ENCODE measurements at places on chromosomes 2 and 18.

DNA sequence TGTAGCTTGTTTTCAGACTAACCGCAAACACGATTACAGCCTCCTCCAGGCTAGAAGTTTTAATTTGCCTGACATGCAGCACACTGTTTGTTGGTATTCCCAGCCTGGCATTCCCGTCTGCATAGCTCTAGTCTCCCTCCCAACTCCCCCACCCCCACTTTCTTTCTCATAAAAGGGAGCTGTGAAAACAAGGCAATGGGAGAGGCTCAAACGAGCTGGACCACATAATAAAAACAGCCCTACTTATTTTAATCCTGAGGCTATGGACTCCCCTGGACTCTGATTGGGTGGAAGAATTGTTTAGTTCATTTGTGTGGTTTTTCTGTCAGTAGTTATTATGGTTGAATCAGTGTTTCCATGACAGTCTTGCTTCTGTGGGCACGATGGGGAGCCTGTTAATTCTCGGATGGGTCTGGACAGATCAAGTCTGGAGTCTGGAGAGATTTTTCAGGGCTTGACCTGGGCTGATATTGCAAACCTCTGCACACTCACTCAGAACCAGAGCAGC lies 1.2 kb downstream of the STON1 start:
- no peak for DNase-seq
- peak overlapping the region; percentile 82 for H3K27ac ChIP-seq
- H3K27me3 ChIP-seq: no peaks in the 10 kb centered on the region
- peak overlapping the region; percentile 66 for H3K4me3 ChIP-seq
- peaks cover 33% of the 10 kb centered on the region for H3K4me1 ChIP-seq
- no peaks in the 10 kb centered on the region for H3K36me3 ChIP-seq

GRCh38 chr2:181054256-181054655 lies 73.9 kb downstream of the UBE2E3 start:
- H3K4me1 ChIP-seq: no peaks in the 10 kb centered on the region
- no peaks in the 10 kb centered on the region for H3K36me3 ChIP-seq
- DNase-seq: no peak
- H3K27ac ChIP-seq: no peak overlapping the region

- H3K27me3 ChIP-seq: no peaks in the 10 kb centered on the region
- no peak overlapping the region for H3K4me3 ChIP-seq
- no peaks in the 10 kb centered on the region for H3K36me3 ChIP-seq
- no peak for DNase-seq
- H3K4me1 ChIP-seq: no peaks in the 10 kb centered on the region
Observed at GRCh38 chr2:188762151-188762550, 212.0 kb upstream of the COL3A1 start.

DNA sequence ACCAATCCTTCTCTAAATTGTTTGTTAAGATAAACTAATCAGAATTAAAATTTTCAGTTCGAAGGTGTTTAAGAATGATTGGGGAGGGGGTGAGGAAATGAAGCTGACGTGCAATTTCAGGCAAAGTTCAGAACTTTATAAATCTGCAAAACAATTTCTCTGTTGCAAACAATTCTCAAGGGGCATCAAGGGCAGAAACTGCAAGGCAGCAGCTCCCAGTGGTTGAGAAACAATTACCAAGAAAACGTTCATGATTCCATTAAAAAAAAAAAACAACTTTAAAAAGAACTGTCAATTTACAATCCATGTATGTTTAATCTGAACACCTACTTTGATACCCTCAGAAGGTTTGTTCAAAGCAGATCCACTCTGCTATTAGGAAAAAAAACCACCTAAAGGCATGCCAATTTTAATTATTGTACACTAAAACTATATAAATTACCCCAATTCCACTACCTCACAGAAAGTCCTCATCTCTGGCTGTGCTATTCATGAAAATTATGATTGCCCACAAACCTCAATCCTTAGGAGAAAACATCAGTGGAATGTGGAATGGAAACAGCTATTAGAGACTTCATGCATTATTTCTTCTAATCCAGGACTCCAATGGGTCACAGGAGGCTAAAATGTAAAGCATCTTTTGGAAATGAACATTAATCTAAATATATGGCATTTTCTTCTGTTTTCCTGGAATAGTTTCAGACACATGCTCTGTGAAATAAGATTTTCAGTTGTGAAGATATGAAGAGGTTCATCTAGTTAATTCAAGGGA lies 119.9 kb upstream of the ACVR1C start:
- no peak overlapping the region for H3K27ac ChIP-seq
- DNase-seq: no peak
- H3K36me3 ChIP-seq: peaks cover 13% of the 10 kb centered on the region
- no peak overlapping the region for H3K4me3 ChIP-seq

GRCh38 chr18:1075322-1075721 lies 170.7 kb downstream of the ADCYAP1 start:
- H3K27ac ChIP-seq: no peak overlapping the region
- no peak overlapping the region for H3K4me3 ChIP-seq
- DNase-seq: no peak
- H3K36me3 ChIP-seq: no peaks in the 10 kb centered on the region
- H3K27me3 ChIP-seq: no peaks in the 10 kb centered on the region

DNA sequence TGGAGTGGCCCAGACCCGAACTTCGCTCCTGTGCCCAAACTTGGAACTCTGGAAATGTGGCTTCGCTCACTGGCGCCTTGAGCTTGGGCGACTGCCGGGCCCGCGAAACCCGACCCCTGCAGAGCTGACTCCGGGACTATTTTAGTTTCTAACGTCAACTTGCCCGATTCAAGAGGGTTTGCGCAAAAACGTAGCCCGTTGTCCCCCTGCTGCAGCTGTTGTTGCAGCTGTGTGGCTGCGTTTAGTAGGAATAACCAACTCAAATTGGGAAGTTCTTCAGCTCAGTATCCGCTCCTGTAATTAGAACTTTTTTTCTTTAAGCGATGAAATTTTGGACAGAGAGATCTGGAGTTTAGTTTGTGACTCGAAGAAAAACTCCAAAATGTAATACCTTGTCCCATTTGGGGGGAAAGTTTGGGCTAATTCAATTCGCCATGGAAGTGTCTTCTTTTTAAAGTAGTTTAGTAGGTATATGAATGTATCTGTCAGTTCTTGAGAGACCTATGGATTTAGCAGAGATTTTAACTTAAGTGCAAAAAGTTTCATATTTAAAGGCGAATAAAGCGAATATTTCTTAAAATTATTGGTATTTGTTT lies 559 bp downstream of the MYL12A start:
- DNase-seq: no peak
- peak overlapping the region; percentile 98 for H3K4me3 ChIP-seq
- no peaks in the 10 kb centered on the region for H3K27me3 ChIP-seq
- peak overlapping the region; percentile 93 for H3K27ac ChIP-seq

- no peaks in the 10 kb centered on the region for H3K27me3 ChIP-seq
- no peak for DNase-seq
- H3K4me1 ChIP-seq: no peaks in the 10 kb centered on the region
- no peak overlapping the region for H3K27ac ChIP-seq
- peaks cover 54% of the 10 kb centered on the region for H3K36me3 ChIP-seq
Observed at GRCh38 chr2:119248311-119248710, 24.7 kb downstream of the STEAP3 start.

DNA sequence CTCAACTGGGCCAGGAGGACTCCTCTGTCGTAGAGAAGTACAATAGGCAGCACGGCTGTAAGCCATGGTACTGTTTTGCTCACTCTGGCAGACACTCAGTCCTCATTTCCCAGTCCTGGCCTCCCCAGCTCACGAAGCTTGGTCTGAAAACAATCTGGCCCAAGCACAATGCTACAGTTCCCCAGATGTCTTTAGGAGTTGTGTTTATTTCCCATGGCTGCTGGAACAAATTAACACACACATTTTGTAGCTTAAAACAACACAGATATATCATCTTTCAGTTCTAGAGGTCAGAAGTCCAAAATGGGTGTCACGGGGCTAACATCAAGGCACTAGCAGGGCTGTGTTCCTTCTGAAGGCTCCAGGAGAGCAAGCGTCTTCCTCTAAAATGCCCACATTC lies 13.0 kb downstream of the FABP1 start:
- no peak overlapping the region for H3K27ac ChIP-seq
- H3K27me3 ChIP-seq: no peaks in the 10 kb centered on the region
- no peak for DNase-seq
- no peaks in the 10 kb centered on the region for H3K4me1 ChIP-seq
- H3K4me3 ChIP-seq: no peak overlapping the region

DNA sequence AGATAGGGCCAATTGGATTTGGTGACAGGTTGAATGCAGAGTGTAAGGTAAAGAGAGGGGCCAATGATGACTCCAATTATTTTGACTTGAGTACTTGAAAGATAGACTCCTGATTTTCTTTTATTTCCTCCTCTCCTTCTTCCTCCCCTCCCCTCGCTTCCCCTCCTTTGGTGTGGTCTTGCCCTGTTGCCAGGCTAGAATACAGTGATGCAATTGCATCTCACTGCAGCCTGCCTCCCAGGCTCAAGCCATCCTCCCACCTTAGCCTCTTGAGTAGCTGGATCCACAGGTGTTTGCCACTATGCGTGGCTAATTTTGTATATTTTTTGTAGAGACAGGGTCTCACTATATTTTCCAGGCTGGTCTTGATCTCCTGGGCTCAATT lies 2.3 kb downstream of the DGUOK start:
- no peaks in the 10 kb centered on the region for H3K27me3 ChIP-seq
- no peak overlapping the region for H3K27ac ChIP-seq
- no peak for DNase-seq
- H3K4me3 ChIP-seq: no peak overlapping the region
- H3K36me3 ChIP-seq: no peaks in the 10 kb centered on the region

DNA sequence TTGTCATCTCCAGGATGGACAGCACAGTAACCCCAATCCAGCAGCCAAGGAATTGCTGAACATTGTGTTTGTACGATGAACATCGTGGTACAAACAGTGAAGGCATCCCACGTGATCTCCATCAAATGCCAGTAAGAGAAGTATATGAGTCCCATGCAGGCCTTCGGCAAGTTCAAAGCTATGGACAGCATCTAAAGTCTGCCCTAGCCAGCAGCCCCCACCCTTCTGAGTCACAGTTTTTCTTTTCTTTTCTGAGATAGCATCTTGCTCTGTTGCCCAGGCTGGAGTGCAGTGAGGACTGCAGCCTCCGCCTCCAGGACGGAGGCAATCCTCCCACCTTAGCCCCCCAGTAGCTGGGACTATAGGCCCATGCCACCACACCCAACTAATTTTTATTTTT lies 71.0 kb upstream of the SRD5A2 start:
- no peaks in the 10 kb centered on the region for H3K36me3 ChIP-seq
- no peaks in the 10 kb centered on the region for H3K4me1 ChIP-seq
- no peaks in the 10 kb centered on the region for H3K27me3 ChIP-seq
- H3K4me3 ChIP-seq: no peak overlapping the region

GRCh38 chr2:51673628-51674027 lies 641.7 kb upstream of the NRXN1 start:
- no peak overlapping the region for H3K27ac ChIP-seq
- no peak overlapping the region for H3K4me3 ChIP-seq
- no peak for DNase-seq
- H3K4me1 ChIP-seq: no peaks in the 10 kb centered on the region

DNA sequence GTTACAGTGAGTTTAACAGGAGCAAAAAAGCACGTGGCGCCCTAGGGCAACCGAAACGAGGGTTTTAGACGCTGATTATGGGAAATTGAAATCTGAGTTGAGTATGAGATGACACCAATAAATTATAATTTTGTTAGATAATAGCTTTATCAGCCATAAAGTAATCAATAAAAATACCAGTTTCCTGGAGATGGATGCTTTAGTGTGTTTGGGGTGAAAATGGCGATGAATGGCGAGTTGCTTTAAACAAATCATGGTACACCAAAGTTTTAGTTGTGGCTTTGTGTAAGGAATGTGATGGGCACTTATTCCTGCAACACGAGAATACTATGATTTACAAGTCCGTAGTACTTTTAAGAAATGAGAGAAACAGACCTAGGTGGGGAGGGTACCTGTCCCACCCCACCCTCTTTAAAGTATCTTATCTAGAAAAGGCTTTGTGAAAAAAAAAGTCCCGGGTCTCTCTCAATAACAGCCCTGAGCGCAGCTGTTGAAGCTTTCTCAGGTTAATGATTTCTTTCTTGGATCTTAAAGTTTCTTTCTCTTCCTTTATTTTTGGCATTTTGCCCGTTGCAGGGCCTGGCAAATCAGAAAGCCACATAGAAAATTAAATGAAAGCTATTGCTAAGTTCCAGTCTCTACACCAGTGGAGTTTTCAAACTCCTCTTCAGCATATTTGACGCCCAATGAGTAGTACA lies 1.5 kb upstream of the RRM2 start:
- no peaks in the 10 kb centered on the region for H3K27me3 ChIP-seq
- no peak for DNase-seq
- H3K36me3 ChIP-seq: no peaks in the 10 kb centered on the region
- H3K27ac ChIP-seq: peak overlapping the region; percentile 61
- peak overlapping the region; percentile 61 for H3K4me3 ChIP-seq
- H3K4me1 ChIP-seq: no peaks in the 10 kb centered on the region

GRCh38 chr2:20478961-20479360 lies 32.1 kb downstream of the RHOB start:
- no peak overlapping the region for H3K4me3 ChIP-seq
- peaks cover 28% of the 10 kb centered on the region for H3K4me1 ChIP-seq
- no peaks in the 10 kb centered on the region for H3K27me3 ChIP-seq
- H3K27ac ChIP-seq: no peak overlapping the region

DNA sequence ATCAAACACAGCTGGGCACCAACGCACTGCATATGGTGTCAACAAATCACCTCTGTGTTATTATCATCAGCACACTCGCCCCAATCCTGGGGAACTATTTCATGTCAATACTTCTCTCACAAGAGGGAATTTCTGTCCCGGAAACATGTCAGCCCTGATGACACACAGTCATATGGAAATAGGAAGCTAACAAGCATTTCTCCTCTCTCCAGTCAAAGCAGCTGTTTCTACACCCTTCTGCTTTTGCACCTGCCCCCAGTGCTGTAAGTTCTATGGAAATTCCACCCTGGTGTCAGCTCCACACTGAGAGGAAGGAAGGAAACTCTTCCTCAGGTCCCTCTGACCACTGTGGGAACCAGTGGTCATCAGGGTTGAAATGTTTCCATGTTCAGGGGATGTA lies 447.6 kb upstream of the ID2 start:
- H3K27ac ChIP-seq: no peak overlapping the region
- H3K27me3 ChIP-seq: no peaks in the 10 kb centered on the region
- no peak overlapping the region for H3K4me3 ChIP-seq
- no peaks in the 10 kb centered on the region for H3K4me1 ChIP-seq
- no peaks in the 10 kb centered on the region for H3K36me3 ChIP-seq

GRCh38 chr2:217825469-217826235 lies 177.1 kb downstream of the TNS1 start:
- no peaks in the 10 kb centered on the region for H3K27me3 ChIP-seq
- H3K4me1 ChIP-seq: no peaks in the 10 kb centered on the region
- H3K36me3 ChIP-seq: peaks cover 75% of the 10 kb centered on the region
- no peak overlapping the region for H3K4me3 ChIP-seq
- DNase-seq: no peak

Measured in tibial artery (tissue), 4 donors.